ENCODE measurements at places on chromosomes 6 and 20.

DNA sequence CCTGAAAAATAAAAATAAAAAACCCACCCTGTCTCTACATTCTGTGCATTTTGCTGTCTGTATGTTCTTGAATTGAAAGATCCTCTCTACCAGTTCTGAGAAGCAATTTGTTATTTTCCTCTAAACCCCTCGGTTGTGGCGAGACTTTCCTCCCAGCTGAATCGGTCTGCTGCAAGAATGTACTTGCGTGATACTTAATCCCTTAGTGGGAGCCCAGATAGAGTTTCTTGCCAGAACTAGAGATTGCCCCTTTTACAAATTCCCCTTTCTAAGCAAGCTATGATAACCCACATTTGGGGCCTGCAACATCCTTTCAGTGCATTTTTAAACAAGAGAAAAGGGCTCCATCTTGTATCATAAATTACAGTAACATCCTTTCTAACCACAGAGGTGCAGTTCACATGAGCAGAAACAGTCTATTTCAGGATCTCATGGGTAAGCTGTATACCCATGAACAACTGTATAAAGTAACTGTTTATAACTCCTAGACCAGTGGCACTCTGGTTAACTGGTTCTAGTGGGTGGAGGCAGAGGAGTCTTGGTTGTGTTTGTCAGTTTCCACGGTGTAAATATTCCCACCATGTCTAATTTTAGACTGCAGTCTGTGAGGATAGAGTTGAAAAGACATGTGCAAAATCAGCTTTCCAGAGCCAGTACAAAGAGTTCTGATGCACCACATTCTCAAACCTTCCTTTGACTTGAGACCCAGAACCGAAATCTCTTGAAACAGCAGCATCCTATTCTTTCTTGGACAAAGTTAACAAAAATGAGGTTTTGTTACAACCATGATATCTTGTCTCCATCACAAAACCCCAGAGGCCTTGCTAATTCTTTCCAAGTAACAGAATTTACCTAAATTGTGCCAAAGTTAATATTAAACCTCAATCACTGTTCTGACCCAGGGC lies 113.1 kb upstream of the ZNF217 start:
- peak; percentile 28 for DNase-seq

DNA sequence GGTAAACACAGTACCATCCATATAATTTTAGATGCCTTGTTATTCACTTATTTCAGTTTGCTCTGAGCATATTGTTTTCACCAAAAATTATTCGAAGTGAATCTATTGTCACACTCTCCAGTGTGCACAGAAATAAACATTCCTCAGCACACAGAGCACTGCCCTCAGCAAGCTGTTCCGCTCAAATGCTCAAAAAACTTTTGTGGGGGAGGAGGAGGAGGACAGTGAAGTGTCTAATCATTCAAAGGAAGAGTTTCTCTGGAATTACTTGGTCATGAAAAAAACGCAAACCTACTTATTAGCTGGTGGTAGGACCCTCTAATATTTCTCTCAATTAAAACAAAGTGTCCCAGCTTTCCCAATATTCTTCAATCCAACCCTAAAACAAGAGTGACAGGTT lies 88.3 kb downstream of the DTNBP1 start:
- DNase-seq = no peak

GRCh38 chr20:59829054-59829785 lies 104.2 kb downstream of the SYCP2 start:
- DNase-seq = no peak

DNA sequence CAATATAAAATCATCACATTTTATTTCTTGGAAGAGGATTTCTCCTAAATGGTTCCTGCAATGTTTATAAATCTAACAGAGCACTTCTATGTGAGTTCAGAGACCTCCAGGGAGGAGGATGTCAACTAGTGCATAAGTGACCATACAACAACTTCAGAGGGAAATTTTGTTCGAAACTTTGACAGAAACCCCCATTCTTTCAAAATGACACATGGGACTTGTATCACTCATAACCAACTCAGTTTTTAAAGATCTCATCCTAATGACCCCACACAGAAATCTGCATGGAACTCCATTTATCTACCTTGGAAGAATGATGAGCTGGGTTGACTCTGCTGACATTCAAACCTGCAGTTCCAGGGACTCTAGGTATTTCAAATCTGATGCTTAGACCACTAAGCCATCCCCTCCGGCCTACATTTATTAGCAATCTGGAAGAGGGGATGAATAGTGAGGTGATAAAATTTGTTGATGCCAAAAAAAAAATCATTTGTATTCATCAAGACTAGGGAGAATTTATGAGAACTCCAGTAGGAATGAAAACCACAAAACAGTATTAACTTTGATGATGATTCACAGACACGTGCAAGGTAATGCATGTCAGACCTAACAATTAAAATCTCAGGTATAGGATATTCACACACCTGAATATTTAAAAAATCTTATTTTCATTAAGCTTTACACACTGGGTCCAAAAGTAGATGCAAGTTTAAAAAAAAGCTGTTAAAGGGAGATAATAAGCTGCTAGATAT lies 153.0 kb downstream of the REV3L start:
- no peak for DNase-seq

GRCh38 chr6:684831-685636 lies 7.9 kb downstream of the EXOC2 start:
- DNase-seq = no peak

- peak; percentile 68 for DNase-seq
Measured at GRCh38 chr6:87393026-87393622, 14.6 kb upstream of the CFAP206 start.

- no peak for DNase-seq
Measured at GRCh38 chr6:8334113-8334512, 101.2 kb downstream of the SLC35B3 start.

DNA sequence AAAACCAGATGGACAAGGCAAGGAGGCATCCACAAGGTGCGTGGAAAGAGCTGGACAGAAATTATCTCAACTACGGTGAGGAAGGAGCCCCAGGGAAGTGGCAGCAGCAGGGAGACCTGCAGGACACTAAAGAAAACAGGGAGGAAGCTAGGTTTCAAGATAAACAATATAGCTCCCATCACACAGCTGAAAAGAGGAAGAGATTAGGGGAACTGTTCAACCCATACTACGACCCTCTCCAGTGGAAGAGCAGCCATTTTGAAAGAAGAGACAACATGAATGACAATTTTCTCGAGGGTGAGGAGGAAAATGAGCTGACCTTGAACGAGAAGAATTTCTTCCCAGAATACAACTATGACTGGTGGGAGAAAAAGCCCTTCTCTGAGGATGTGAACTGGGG lies 26.8 kb downstream of the TRMT6 start:
- DNase-seq = no peak

- no peak for DNase-seq
Measured at GRCh38 chr6:113927001-113927400, 43.9 kb downstream of the HDAC2 start.

- DNase-seq = no peak
Measured at GRCh38 chr6:6975459-6976111, 132.2 kb upstream of the RREB1 start.

GRCh38 chr20:37925265-37926165 lies 22.6 kb downstream of the VSTM2L start:
- DNase-seq = no peak

GRCh38 chr6:788058-788457 lies 95.1 kb upstream of the EXOC2 start:
- no peak for DNase-seq

DNA sequence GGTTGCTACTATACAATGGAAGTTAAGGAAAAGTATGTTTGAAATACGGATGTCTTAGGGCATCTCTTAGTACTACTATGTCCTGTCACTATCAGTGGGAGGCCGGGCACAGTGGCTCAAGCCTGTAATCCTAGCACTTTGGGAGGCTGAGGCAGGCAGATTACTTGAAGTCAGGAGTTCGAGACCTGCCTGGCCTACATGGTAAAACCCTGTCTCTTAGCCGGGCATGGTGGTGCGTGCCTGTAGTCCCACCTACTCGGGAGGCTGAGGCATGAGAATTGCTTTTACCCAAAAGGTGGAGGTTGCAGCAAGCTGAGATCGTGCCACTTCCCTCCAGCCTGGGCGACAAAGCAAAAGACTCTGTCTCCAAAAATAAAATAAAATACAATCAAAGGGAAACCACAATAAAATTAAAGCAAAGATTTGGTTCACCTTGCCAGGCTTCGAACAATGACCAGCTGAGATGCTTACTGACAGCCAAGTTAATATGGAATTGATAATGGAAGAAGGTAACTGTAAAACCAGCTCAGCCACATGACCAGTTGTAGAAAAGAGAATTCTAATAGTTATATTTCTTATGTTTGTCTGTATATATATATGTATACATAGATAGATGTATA lies 6.5 kb downstream of the CD24 start:
- DNase-seq = no peak

DNA sequence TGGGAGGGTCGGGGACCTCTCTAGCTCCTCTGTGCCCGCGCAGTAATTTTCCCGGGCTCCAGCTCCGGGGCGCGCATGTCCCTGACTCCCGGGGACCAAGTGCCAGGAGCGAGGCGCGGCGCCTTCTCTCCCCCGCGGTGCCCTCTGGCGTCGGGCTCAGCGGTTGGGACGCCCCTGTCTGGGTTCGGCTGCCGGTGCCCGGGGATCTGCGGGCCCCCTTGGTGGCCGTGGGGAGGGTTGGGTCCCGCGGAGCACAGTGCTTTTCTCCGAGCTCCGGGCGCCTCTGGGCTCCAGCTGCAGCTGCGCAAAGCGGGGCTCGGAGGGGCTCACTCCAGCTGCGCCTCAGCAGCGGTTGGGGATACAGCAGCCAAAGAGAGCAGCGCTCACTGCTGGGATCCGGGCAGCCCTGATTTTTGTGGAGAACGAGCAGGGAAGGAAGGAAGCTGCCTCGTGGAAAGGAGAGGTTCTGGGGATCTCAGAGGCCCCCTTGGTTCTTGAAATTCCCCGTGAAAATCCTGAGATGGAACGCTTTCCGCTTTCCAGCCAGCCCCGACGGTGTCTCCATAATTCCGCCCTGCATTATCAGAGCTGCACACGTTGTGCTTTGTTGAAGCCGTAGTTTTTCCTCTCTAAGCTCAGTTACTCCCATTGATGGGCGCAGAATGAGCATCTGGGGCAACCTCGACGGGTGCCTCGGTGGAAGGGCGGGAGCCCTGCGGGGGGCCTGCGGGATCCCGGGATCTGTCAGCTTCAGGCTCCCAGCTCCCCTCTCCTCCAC lies 861 bp downstream of the PPP1R14C start:
- DNase-seq = no peak

DNA sequence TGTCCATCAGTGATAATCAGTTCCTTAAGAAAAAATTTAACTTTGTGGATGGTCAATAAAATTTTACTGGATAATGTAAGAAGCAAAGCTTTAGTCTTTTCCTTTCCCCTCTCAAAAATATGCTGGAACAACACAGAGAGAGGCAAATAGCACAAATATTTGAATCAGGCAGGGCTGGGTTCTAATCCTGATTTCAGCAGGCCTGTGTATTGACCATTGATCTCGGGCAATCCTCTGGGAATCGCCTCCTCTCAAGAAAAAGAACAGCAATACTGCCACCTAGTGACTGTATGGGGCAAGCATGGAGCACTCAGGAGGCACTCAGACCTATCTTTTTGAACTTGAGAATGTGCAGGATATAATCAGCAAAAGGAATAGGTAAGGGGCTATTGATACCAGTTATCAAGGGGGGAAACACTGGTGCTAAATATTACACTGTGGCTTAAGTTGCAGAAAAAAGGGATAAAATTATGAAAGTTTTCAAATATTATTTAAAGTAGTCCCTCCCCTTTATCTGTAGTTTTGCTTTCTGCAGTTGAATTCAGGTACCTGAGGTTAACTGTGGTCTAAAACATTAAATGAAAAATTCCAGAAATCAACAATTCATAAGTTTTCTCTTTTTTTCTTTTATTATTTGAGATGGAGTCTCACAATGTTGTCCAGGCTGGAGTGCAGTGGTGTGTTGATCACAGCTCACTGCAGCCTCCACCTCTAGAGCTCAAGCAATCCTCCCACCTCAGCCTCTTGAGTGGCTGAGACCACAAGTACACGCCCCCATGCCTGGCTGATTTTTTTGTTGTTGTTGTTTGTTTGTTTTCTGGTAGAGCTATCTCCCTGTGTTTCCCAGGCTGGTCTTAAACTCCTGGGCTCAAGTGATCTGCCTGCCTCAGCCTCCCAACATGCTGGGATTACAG lies 91.8 kb upstream of the NHSL1 start:
- DNase-seq = peak; percentile 52

DNA sequence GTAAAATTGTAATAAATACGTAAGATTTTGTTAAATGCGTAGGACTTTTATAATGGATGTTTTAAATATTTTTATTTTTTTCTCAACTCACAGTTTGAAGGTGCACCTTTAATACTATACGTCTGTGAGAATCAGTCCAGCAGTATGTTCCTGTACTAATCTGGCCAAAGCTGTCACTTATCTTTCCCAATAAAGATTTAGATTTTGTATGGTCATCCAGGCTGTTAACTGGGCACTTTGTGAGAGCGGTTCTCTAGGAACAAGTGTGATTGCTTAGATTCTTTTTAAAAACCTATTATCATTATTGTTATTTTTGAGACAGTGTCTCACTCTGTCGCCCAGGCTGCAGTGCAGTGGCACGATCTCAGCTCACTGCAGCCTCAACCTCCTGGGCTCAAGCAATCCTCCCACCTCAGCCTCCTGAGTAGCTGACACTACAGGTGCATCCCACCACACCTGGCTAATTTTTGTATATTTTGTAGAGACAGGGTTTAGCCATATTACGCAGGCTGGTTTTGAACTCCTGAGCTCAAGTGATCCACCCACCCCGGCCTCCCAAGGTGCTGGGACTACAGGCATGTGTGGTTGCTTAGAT lies 1.7 kb downstream of the DCBLD1 start:
- DNase-seq = no peak

GRCh38 chr6:113809826-113810225 lies 47.3 kb upstream of the MARCKS start:
- no peak for DNase-seq

DNA sequence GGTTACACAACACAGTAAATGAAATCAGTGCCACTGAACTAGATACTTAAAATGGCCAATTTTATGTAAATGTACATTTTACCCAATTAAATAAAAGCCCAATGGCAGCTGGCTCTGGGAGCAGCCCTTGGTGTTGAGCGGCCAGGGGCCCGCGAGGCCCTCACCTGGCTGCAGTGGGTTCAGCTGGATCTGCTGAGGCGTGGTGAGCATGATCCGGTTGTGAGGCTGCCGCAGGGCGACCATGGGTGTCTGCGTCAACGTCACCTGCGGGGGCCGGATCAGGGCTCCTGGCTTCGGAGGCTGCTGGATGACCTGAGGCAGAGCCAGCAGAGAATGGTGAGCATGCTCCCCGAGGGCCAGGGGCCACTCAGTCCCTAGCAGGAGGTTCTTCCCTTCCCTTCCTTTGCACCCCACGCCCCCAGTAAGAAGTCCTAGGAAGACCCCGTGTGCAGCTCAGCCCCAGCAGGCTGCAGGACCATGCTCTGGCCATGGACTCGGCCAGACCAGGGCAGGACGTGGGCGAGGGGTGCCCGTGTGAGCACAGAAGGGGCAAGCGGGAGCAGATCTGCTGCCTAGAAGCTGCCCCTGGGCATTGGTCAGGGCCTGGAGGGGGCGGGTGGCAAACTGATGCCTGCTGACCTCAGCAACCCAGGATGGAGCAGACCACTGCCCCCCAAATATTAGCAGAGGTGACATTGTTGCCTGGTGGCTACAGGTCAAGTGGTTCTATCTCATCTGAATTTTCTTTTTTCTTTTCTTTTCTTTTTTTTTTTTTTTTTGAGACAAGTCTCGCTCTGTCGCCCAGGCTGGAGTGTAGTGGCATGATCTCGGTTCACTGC lies 61.9 kb downstream of the TAF4 start:
- DNase-seq = no peak
